ENCODE measurements at places on chromosomes 3 and 15.
A peak's percentile ranks its signal among the peaks of the same experiment; 100 is the strongest.

DNA sequence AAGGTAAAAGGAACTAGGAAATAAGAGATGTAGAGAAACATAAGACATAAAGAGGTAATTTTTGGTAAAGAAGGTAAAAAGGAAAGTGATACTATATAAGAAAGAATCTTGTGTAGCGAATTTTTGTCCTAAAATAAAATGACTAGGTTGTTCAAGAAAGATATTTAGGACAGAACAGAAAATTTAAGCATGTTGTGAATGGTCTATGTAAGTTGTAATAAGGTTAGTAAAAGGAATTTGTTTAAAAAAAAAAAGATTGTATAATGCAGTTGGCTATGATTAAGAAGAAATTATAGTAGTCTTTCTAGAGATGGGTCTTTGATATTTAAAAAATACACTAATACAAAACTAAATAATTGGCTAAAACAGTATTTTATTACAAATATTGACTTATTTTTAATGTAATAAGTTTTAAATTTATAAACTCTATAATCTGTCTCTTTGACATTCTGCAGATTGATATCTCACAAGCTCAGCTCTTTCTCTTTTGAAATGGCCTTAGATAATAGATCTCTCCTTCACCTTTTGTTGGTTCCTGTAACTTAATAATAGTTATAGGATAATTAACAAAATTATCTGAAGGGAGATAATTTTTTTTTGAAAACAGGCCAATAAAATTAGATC, 3.7 kb upstream of the SLC41A3 start:
- DNase-seq, result no peak

- no peak for DNase-seq
These were observed 52.3 kb upstream of the HACD2 start for GRCh38 chr3:123637131-123637530.

DNA sequence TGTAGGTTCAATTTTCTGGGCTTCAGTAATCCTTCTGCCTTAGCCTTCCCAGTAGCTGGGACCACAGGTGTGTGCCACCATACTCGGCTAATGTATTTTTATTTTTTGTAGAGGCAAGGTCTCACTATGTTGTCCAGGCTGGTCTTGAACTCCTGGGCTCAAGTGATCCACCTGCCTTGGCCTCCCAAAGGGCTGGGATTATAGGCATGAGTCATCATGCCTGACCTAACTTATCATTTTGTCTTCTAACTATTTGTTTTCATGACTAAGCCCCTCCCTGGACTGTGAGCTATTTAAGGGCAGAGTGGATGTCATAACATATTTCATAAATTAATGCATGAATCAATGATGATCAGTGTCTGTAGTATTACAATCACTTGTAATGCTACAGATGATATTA, 56.1 kb upstream of the PIAS1 start:
- DNase-seq, result no peak

- DNase-seq, result no peak
These were observed 60.8 kb upstream of the UMPS start for GRCh38 chr3:124669470-124669869.

DNA sequence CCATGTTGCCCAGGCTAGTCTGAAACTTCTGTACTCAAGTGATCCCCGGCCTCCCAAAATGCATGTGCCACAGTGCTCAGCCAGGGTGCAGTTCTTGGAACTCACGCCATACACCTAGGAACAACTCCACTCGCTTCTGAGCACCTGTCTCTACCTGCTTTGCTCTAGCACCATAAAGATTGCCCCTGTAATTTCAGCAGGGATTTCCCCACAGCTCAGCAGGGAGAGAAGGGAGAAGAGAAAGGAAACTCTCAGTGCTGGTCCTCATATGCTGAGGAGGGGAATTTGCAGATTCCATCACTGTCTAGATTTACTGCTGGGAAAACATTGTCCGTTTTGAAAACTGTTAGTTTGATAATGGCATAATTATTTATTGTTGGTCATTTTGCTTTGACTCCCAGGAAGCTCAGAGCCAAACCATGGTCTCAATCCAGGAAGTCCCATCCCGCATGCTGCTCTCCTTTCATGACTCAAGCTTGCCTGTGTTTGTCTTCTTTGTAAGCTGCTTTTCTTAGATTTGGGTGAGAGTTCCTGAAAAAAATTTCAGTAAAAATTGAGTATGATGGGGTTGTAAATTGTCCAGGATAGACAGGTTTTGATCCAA, 24.2 kb downstream of the TRIM71 start:
- DNase-seq, result no peak

GRCh38 chr3:147411815-147412241, 2.7 kb downstream of the ZIC1 start:
- DNase-seq, result no peak

GRCh38 chr3:114928989-114929640, 218.0 kb downstream of the ZBTB20 start:
- DNase-seq, result no peak

GRCh38 chr3:134211797-134212196, 38.9 kb downstream of the RYK start:
- peak; percentile 36 for DNase-seq

- no peak for DNase-seq
These were observed 2.7 kb upstream of the ALS2CL start for GRCh38 chr3:46695962-46696894.

DNA sequence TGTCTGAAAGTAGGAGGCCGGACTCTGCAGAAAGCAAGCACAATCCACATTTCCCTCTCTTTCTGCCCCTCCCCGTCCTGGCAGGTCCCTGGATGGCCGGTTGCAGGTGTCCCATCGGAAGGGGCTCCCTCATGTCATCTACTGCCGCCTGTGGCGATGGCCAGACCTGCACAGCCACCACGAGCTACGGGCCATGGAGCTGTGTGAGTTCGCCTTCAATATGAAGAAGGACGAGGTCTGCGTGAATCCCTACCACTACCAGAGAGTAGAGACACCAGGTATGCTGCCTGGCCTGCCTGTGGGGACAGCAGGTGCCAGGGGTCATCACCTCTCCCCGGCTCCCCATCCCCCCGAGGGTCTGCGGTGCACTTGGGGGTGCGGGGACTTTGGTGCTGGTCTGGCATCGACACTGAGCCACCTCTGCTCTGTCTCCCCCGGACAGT, 89.6 kb downstream of the AAGAB start:
- no peak for DNase-seq

- no peak for DNase-seq
These were observed 39.9 kb upstream of the TNFSF10 start for GRCh38 chr3:172562871-172563865.

DNA sequence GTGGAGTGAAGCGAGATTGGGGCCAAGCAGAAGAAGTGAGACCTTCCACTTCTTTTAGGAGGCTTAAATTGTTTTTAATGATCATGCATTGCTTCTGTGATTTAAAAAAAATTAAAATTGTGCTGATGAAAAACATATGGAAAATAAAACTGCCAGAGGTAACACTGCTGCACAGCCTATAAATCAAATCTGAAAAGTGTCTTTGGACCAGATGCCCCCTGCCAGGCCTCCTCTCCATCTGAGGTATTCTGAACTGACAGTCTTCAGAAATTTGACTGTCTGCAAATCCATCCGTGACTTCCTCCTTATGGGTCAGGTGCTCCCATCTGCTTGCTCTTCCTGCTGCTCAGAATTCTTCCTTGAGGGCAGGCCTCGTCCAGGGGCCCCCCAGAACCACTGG, 108.5 kb upstream of the NR2E3 start:
- DNase-seq, result no peak

DNA sequence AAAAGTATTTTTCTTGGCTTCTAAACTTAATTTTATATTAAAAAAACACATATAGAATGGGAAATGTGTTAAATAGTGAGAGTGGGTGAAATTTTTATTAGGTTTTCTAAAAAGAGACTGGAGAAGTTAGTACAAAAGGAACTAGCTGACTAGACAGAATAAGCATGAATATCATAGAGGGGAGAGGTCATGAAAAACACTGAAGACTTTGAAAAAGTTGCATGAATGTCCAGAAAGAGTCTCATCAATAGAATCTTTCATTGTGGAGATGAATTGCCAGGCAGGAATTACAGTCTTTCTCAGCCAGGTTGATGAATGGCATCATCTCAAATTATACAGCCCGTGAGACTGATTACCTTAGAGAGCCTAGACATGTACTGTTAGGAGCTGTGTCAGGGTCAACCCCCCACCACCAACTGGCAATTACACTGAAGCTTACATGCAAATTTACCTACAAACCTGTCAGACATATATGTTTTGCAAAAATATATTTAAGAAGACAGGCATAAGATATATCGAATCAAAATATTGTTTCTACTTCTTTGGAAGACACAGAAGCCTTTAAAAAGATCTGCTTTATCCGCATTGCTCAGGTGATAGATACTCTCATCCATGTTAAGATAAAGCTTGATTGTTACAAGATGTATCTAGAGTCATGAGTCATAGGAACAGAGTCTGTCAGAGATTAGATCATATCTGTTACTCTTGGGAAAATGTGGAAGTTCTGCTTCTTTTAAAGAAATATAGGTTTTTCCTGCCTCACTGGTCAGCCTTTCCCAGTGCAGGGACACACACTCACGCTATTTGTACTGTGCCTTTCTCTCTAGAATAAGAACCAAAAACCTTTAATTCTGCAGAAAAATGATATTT, 34.8 kb upstream of the PFN2 start:
- no peak for DNase-seq

GRCh38 chr15:83880529-83880928, 226.6 kb downstream of the ADAMTSL3 start:
- no peak for DNase-seq

GRCh38 chr3:57383406-57383805, 90.9 kb upstream of the ASB14 start:
- DNase-seq, result no peak

GRCh38 chr15:49248291-49248690, 78.2 kb downstream of the GALK2 start:
- DNase-seq, result no peak

DNA sequence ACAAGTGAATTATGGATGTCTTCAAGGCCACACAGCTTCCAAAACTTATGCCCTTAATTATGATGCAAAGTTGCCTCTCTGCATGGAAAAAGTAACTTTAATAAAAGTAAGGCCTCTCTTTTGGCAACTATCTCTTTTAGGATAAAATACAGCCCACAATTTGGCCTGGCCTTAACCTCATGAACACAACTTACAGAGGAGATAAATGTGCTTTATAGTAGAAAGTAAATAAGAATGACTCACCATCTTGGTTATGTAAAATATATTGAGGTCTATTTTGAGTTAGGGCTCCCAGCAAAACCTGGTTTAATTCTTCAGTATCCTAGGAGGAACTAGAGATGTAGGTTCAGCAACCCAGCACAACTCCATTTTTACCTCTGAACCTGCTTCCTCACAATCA, 164.0 kb downstream of the ROBO2 start:
- no peak for DNase-seq

GRCh38 chr3:6799264-6799915, 61.5 kb upstream of the GRM7 start:
- DNase-seq, result peak; percentile 43

- DNase-seq, result no peak
These were observed 348.7 kb downstream of the TBL1XR1 start for GRCh38 chr3:176848431-176849214.

GRCh38 chr3:30518181-30518864, 88.1 kb upstream of the TGFBR2 start:
- no peak for DNase-seq

- no peak for DNase-seq
These were observed 71.5 kb downstream of the GSK3B start for GRCh38 chr3:120022729-120023128.

DNA sequence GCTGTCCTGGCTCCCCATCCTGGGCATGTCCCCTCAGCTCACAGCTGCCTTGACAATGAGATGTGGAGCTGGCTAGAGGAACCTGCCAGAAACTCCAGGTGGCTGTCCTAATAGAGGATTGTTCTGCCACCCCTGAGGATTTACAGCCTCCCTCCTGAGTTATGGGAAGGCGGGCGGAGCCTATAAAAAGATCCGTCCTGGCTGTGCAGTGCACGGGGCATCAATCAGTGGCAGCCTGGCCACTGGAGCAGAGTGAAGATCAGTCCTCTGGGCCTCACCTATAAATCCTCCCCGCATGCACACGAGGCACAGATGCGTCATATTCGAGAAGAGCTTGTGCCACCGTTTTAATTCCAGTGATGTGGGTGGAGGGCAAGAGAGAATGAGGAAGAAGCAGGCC, 90.0 kb downstream of the MEGF11 start:
- no peak for DNase-seq

DNA sequence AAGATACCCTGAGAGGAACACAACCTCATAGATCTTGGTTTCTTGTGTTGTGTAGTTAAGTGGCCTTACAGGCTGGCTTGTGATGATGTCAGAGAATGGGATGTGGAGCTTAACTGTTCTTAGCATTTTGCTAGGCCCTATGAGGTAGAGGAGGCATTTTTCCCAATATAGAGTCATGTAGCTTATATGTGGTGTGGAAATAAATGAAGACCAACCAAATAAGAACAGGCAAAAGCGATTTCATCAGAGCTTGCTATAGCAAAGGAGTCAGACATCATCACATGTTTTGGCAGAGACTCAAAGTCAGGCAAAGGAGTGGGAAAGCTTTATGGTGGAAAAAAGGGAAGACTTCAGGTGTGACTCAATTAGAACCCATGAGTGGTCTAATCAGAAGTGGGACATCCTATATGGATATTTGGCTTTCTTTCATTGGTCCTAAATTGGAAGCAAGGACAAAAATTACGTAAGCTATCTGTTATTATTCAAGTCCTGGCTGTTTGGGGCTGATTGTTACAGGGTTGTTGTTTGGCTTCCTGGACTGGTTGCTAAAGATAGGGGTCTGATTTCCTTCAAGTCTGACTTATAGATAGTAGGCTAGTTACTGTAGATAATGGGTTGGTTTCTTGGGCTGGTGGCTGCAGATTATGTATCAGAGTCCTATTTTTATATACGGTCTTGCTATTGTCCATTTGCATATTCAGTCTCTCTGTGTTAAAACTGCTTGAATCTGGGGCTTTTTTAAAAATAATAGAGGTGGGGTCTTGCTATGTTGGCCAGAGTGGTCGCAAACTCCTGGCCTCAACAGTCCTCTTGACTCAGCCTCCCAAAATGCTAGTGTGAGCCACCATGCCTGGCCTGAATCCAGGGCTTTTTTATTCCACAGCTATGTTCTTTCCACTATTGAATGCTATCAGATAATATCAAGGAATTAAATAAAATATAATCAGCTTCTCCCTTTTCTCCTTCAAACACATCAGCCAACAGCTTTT, 30.3 kb upstream of the SETD2 start:
- no peak for DNase-seq

DNA sequence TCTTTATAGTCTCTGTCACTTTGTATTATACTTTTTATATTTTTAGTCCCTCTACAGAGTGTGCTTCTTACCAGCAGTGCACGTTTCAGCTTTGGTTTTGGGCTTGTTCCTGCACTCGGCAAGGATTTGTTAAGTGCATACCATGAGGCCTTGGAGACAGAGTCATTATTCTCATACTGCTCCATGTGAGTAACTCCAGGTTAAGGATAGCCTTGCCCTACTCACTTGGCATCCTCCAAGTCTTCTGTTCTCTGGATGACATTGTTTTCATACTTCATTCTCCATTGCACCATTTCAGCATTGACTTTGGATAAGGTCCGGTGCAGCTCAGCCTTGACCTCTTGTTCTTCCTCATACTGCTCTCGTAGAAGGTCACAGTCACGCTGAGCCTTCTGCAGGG, 96.4 kb downstream of the MYH15 start:
- no peak for DNase-seq

- DNase-seq, result no peak
These were observed 129.7 kb upstream of the UBE2E1 start for GRCh38 chr3:23676093-23676492.
